ENCODE measurements at places on chromosomes 2 and 18. TPM values are rescaled to one million over a fixed set of nuclear protein-coding genes. Genes with fewer than 3 reads are reported as not detected.

The ARHGAP25 gene
- 0.47 TPM for total RNA-seq

The ATP6V1B1 gene
- 0.79 TPM for total RNA-seq

The COLEC11 gene
- total RNA-seq, result not detected

The DSG4 gene
- total RNA-seq, result not detected

The EVA1A gene
- total RNA-seq, result 5.8 TPM

The PAX3 gene
- total RNA-seq, result not detected

The ALPP gene
- not detected for total RNA-seq

The ADD2 gene
- not detected for total RNA-seq

The TNS1 gene
- 88.8 TPM for total RNA-seq

The VAMP5 gene
- total RNA-seq, result 32.5 TPM

The DYNAP gene
- not detected for total RNA-seq

The ACMSD gene
- not detected for total RNA-seq

The NXPH2 gene
- total RNA-seq, result not detected

The RIT2 gene
- not detected for total RNA-seq

The TSPYL6 gene
- total RNA-seq, result not detected

The CACNB4 gene
- 1.3 TPM for total RNA-seq

The LBX2 gene
- total RNA-seq, result 3.8 TPM

The SLC20A1 gene
- total RNA-seq, result 53.0 TPM

The NT5C1B gene
- not detected for total RNA-seq

The EEF1B2 gene
- total RNA-seq, result 720 TPM

The DNPEP gene
- 78.2 TPM for total RNA-seq

The ROCK2 gene
- 36.7 TPM for total RNA-seq

The NOSTRIN gene
- total RNA-seq, result 0.09 TPM

The CROCC2 gene
- 0.26 TPM for total RNA-seq

The ADCYAP1 gene
- not detected for total RNA-seq

The KLHL14 gene
- not detected for total RNA-seq

The IKZF2 gene
- 4.0 TPM for total RNA-seq

The GALR1 gene
- not detected for total RNA-seq

The ZNF385B gene
- not detected for total RNA-seq

The ZBTB7C gene
- total RNA-seq, result under 0.01 TPM

The SLC8A1 gene
- total RNA-seq, result 82.7 TPM

The PTPRN gene
- 7.2 TPM for total RNA-seq

The DSC1 gene
- total RNA-seq, result not detected

The POTEJ gene
- not detected for total RNA-seq

The CD8B gene
- not detected for total RNA-seq

The PROKR1 gene
- not detected for total RNA-seq

The SLC40A1 gene
- total RNA-seq, result 76.7 TPM

The CSRNP3 gene
- 2.0 TPM for total RNA-seq

The UNC80 gene
- total RNA-seq, result not detected

The VWC2L gene
- under 0.01 TPM for total RNA-seq

The TMEM18 gene
- total RNA-seq, result 16.1 TPM

The ASAP2 gene
- total RNA-seq, result 20.1 TPM

The TP53I3 gene
- total RNA-seq, result 99.1 TPM

The IL1R1 gene
- 108 TPM for total RNA-seq

The TUBB8B gene
- not detected for total RNA-seq

The EVX2 gene
- total RNA-seq, result not detected

The LRRC30 gene
- not detected for total RNA-seq

The PPM1G gene
- 83.5 TPM for total RNA-seq

The IL36B gene
- not detected for total RNA-seq

The TXNDC2 gene
- 0.16 TPM for total RNA-seq

The PLEKHM3 gene
- total RNA-seq, result 10.6 TPM

The PELI1 gene
- total RNA-seq, result 4.2 TPM

The RBKS gene
- 3.9 TPM for total RNA-seq

The CTLA4 gene
- not detected for total RNA-seq

The TMEFF2 gene
- 2.2 TPM for total RNA-seq

The PRPF40A gene
- total RNA-seq, result 60.6 TPM

The UGT1A8 gene
- total RNA-seq, result not detected

The EML4 gene
- 27.6 TPM for total RNA-seq
